Esophagus mucosa (tissue), 1 donor: ENCODE measurements at places on chromosomes 3 and 15.

- ATAC-seq, result no peak
Measured at GRCh38 chr3:104646196-104646595, 720.5 kb upstream of the ALCAM start.

GRCh38 chr3:197117114-197117513 lies 87.5 kb upstream of the MELTF start:
- ATAC-seq, result peak; percentile 88

- no peak for ATAC-seq
Measured at GRCh38 chr3:55501905-55502304, 14.8 kb upstream of the WNT5A start.

DNA sequence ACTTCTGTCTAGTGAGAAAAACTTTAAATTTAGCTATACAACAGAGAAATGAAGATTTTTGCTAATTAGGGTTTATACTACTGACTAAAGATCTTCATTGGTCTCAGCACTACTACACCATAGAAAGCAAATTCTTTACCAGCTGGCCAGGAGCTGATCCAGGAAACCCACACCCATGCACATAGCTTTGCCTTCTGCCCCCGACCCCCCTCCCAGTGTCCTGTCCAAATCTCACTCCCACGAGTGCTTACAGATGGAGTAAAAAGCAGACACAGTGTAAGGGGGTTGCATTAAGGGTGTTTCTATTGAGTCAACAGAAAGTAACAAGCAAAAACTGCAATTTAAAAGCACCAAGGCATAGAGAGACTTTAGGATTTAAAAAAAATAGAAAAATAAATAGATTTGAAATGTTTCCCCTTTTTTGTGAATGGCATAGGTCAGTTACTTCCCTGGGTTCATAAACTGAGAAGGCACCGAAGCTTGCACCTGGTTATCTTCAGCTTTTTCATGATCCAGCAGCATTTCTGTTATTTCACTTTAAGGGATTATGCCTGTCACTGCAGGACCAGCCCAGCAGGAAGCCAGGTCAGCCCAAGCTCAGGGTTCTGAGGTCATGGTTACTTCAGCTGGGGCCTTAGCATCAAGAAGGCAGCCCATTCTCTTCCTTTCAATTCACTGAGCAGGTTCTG lies 124.3 kb downstream of the CTNNB1 start:
- ATAC-seq, result peak; percentile 49

GRCh38 chr3:156729460-156730179 lies 55.2 kb downstream of the TIPARP start:
- no peak for ATAC-seq

- ATAC-seq, result peak; percentile 77
Measured at GRCh38 chr15:40878785-40879184, 4.8 kb upstream of the RHOV start.

DNA sequence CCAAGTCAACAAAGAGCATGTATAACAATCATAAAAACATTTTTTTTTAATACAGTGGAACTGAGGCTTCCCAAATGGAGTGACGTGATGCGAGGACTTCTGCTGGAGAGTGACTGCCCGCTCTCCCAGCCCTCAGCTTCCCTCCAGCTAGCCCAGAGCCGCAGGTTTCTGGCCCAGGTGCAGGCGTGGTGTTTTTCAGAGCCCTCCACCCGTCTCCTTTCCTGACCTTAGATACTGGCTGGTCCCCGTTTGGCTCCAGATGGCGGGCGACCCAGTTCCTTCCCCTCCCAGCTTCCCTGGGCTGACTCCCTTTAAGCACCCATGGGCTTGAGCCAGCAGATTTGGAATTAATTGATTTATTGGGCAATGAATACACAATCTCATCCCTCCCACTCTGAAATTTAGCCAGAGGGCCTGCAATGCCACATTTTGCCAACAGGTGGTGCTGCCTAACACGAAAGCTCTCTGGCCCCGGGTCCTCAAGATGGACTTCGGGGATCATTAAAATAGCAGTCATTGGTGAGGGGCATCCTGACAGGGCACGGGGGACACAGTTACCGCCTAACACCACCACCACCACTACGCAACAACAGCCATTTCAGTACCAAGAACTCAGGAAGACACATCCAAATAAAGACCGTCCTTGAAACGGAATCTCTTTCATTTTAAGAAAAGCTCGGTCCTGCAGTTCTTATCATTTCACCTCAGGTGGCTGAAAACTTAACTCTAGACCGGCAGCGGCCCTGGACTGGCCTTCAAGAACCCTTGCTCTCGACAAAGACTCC lies 47.5 kb upstream of the MUC4 start:
- ATAC-seq, result peak; percentile 24

- ATAC-seq, result peak; percentile 69
Measured at GRCh38 chr15:71136159-71136783, 21.0 kb downstream of the THSD4 start.

- ATAC-seq, result no peak
Measured at GRCh38 chr3:155031186-155031585, 48.9 kb upstream of the MME start.

GRCh38 chr3:75327453-75327852 lies 336.7 kb upstream of the FRG2C start:
- ATAC-seq, result no peak

GRCh38 chr15:55407498-55408011 lies 604 bp downstream of the CCPG1 start:
- ATAC-seq, result peak; percentile 58

GRCh38 chr3:55615694-55616295 lies 128.7 kb upstream of the WNT5A start:
- no peak for ATAC-seq

DNA sequence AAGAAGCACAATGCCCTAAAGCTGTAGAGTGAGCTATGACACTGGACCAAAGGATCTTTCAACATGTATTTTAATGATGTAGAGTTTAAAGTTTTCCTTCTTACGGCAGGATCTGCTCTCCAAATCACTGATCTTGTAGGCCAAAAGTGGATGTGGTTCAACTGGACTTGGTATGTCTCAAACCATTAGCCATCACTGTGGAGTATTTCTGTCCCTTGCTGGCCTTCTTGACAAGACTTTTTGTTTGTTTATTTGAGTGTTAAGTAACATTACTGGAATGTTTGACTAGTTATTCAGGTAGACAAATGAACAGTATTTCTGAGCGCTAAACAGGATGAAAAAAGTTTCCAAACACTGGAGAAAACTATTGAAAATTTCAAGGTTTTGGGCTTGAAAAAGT lies 472.7 kb upstream of the CFAP20DC start:
- ATAC-seq, result no peak

- ATAC-seq, result no peak
Measured at GRCh38 chr3:15290736-15291135, 41.6 kb downstream of the SH3BP5 start.

- no peak for ATAC-seq
Measured at GRCh38 chr3:170502297-170502696, 83.6 kb downstream of the SLC7A14 start.

GRCh38 chr3:183555541-183556081 lies at the start of gene KLHL6:
Gene KLHL6 (minus strand): TSS chr3:183555706. CDS start chr3:183555653, 53 bp downstream.
- ATAC-seq, result peak; percentile 71

DNA sequence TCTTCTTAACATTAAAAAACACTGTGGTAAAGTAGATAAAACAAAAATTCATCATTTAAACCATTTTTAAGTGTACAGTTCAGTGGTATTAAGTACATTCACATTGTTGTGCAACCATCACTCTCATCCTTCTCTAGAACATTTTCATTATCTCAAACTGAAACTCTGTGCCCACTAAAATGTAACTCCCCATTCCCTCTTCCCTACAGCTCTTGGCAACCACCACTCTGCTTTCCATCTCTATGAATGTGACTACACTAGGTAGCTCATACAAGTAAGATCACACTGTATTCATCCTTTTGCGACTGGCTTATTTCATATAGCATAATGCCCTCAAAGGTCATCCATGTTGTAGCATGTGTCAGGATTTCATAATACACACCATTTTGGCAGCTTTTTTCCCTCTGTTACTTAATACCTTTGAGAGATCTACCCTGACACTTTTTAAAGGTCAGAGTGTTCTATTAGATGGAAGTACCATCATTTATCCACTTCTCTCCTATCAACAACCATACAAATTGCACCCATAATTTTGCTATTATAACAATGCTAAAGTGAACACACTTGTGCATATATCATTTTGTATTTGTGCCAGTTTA lies 42.9 kb upstream of the FRMD4B start:
- ATAC-seq, result no peak

DNA sequence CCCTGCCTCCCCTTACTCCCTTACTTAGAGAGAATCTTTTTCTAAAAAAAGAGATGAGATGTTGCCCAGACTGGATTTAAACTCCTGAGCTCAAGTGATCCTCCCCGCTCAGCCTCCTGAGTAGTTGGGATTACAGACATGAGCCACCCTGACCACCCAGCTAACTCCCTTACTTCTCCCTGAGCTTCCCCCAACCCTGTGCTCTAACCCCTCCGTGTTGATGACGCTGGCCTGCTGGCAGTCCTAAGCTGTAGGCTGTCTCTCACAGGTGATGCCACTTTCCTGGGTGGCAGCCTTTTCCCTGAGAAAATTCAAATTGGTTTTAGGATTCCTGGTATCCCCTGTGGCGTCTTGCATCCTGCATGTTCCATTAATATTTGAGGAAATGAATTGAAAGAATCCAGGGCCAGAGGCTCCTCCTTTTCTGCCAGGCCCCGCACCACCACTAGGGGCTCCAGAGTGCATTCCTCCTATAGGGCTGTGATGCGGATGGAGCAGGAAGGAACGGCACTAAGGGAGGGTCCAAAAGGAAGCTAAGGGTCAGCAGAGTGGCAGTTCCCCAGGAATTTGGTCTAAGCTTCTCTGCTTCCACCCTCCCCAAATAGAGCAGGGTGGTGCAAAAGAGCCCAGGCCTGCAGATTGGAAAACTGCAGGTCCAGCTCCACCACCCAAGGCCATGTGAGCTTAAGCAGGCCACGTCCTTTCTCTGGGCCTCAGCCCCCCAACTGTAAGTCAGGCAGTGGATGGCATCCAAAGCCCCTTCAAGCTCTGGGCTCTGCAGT lies 101.1 kb downstream of the DAPK2 start:
- peak; percentile 83 for ATAC-seq

DNA sequence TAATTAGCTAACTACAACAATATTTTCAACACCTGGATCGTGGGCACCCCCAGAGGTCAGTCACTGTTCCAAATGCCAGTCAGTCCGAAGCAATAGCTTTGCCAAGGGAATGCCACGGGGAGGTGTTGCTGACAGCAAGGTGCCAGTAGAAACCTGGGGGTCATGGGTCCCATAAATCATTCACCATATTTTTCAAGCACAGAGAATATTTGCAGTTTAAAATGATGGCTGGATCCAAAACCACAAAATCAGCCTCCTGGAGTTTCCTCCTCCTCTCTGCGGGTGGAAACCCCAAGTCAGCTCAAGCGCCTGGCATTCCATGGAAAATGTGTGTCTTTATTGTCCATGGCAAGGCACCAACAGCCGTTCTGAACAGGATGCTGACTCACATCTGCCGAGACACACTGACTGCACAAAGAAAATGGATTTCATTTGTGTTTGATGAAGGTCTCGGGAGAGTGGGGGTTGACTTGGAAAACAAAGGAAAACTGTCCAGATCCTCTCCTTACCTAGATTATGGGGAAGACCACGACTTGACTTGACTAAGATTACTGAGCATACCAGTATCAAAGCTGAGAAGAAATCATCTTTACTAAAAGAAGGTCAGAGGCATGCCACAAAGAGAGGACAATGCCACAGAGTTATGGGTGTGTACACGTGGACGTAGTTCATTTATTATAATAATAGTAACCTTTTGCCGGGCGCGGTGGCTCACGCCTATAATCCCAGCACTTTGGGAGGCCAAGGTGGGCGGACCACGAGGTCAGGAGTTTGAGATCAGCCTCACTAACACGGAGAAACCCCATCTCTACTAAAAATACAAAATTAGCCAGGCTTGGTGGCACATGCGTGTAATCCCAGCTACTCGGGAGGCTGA lies 26.4 kb downstream of the ANXA2 start:
- ATAC-seq, result peak; percentile 40

DNA sequence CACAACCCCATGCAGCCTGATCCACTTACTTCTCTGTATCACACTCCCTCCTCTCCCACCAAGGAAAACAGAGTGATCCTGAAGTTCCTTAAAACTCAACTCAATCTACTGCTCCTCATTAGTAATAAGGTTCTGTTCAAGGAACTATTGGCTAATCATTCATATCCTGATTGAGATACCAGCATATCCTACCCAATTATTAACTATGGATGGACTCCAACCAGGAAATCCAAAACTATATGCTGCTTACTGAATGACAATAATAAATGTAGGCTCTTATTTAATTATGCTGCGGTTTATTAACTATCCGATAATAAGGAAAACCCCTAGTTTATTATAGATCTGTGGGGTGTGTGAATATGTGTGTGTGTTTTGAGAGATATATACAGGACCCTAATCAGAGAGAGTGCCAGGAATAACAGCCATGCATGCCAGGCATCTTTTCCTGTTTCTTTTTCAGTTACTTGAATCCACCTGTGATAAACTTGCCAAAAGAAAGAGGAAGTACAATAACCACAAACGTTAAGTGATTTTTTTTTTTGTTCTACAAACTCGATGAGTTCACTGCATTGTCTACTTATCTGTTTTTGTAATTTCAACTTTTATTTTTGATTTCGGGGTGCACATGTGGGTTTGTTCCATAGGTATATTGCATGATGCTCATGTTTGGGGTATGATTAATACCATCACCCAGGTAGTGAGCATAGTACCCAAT lies 1031.7 kb upstream of the CFAP20DC start:
- ATAC-seq, result no peak

DNA sequence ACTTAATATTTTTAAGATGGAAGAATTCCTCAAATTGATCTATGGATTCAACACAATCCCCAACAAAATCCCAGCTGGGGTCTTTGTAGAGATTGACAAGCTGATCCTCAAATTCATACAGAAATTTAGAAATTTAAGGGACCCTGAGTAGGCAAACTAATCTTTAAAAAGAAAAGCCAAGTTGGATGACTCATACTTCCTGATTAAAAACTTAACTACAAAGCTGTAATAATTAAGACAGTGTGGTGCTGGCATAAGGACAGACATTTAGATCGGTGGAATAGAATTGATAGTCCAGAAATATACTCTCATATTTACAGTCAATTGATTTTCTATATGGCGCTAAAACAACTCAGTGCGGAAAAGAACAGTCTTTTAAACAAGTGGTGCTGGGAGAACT lies 11.6 kb downstream of the FAM162A start:
- ATAC-seq, result no peak

- no peak for ATAC-seq
Measured at GRCh38 chr3:78762121-78762520, 1005.7 kb downstream of the ROBO1 start.

- ATAC-seq, result no peak
Measured at GRCh38 chr3:185724761-185725160, 100.1 kb downstream of the IGF2BP2 start.

GRCh38 chr3:186322761-186323160 lies 39.3 kb downstream of the DGKG start:
- ATAC-seq, result no peak

GRCh38 chr3:42061025-42061712 lies 30.0 kb upstream of the TRAK1 start:
- no peak for ATAC-seq

- ATAC-seq, result no peak
Measured at GRCh38 chr3:69524816-69525215, 138.9 kb upstream of the FRMD4B start.

GRCh38 chr3:39415983-39416382 lies 9.5 kb downstream of the RPSA start:
- ATAC-seq, result peak; percentile 21

- no peak for ATAC-seq
Measured at GRCh38 chr3:175307642-175308041, 448.5 kb downstream of the NAALADL2 start.

- ATAC-seq, result no peak
Measured at GRCh38 chr15:22902578-22902977, 64.1 kb downstream of the NIPA2 start.

- ATAC-seq, result no peak
Measured at GRCh38 chr3:162170581-162170980, 674.0 kb downstream of the OTOL1 start.

- ATAC-seq, result no peak
Measured at GRCh38 chr3:6439226-6439625, 421.7 kb upstream of the GRM7 start.
